ENCODE measurements at places on chromosomes 3 and 15.

DNA sequence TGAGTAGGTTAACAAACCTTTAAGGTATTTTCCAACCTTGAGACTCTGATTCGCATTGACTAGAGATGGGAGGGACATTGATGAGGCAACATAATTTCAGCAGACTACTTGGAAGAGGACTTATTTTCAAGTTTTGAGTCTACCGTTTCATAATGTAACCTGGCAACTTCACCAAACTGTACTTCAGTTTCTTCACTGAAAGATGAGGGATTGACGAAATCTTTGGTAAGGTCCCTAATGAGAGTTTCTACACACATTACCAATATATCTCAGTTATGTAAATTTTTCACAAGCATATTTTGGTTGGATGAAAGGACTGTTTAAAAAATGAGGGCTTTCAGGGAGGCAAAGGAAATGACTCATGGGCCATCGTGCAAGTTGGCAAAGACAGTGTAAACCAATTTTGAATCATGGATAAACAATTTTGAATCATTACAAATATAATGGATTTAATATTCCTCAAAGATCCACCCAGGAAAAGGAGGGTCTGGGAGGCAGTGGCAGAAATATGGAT, 28.7 kb upstream of the SEMA6D start:
- DNase-seq: no peak
- no peak overlapping the region for H3K27ac ChIP-seq
- no peaks in the 10 kb centered on the region for H3K36me3 ChIP-seq
- no peaks in the 10 kb centered on the region for H3K4me1 ChIP-seq

GRCh38 chr3:139491966-139492365, 15.7 kb upstream of the RBP2 start:
- H3K36me3 ChIP-seq: peaks cover 12% of the 10 kb centered on the region
- no peak overlapping the region for H3K27ac ChIP-seq
- H3K4me3 ChIP-seq: no peak overlapping the region
- peaks cover 13% of the 10 kb centered on the region for H3K27me3 ChIP-seq

- no peak for DNase-seq
- H3K36me3 ChIP-seq: no peaks in the 10 kb centered on the region
- no peak overlapping the region for H3K4me3 ChIP-seq
- H3K4me1 ChIP-seq: peaks cover 78% of the 10 kb centered on the region
- no peaks in the 10 kb centered on the region for H3K27me3 ChIP-seq
Observed at GRCh38 chr3:172518929-172519640, 4.1 kb downstream of the TNFSF10 start.

- H3K27ac ChIP-seq: no peak overlapping the region
- H3K4me3 ChIP-seq: no peak overlapping the region
- no peaks in the 10 kb centered on the region for H3K27me3 ChIP-seq
- H3K36me3 ChIP-seq: peaks cover 11% of the 10 kb centered on the region
Observed at GRCh38 chr15:52579852-52580251, 11.0 kb upstream of the ARPP19 start.

- peaks cover 9% of the 10 kb centered on the region for H3K4me1 ChIP-seq
- H3K36me3 ChIP-seq: peaks cover 64% of the 10 kb centered on the region
- no peaks in the 10 kb centered on the region for H3K27me3 ChIP-seq
Observed at GRCh38 chr3:177039490-177040274, 157.6 kb downstream of the TBL1XR1 start.

DNA sequence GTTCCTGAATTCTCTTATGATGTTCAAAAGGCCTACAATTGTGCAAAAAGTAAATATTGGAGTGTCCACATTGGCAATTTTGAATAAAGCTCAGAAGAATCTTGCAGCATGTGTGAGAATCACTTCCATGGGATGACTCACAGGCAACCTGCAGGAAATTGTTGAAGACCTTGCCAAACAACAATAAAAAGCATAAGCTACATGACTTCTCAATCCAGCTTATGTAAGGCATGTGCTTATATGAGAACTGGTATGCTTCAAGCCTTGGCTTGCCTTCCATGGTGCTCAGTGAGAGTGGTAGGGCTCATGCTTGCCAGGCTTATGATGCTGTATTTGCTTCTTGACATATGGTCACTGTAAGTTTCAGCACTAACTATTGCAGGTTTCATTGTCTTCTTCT, 18.4 kb upstream of the BCHE start:
- no peak overlapping the region for H3K27ac ChIP-seq
- no peaks in the 10 kb centered on the region for H3K27me3 ChIP-seq
- no peaks in the 10 kb centered on the region for H3K4me1 ChIP-seq
- H3K36me3 ChIP-seq: no peaks in the 10 kb centered on the region
- H3K4me3 ChIP-seq: no peak overlapping the region

- H3K27me3 ChIP-seq: peaks cover 6% of the 10 kb centered on the region
- no peak overlapping the region for H3K27ac ChIP-seq
- no peak for DNase-seq
- peaks cover under 1% of the 10 kb centered on the region for H3K36me3 ChIP-seq
- H3K4me3 ChIP-seq: no peak overlapping the region
Observed at GRCh38 chr3:107285197-107285596, 92.0 kb upstream of the CCDC54 start.

GRCh38 chr15:39730552-39730951, 52.1 kb downstream of the FSIP1 start:
- H3K36me3 ChIP-seq: no peaks in the 10 kb centered on the region
- H3K4me3 ChIP-seq: no peak overlapping the region
- no peaks in the 10 kb centered on the region for H3K4me1 ChIP-seq
- H3K27me3 ChIP-seq: peaks cover 7% of the 10 kb centered on the region

- no peak for DNase-seq
- no peak overlapping the region for H3K27ac ChIP-seq
- peaks cover 2% of the 10 kb centered on the region for H3K4me1 ChIP-seq
- H3K4me3 ChIP-seq: no peak overlapping the region
- no peaks in the 10 kb centered on the region for H3K27me3 ChIP-seq
- H3K36me3 ChIP-seq: peaks cover 58% of the 10 kb centered on the region
Observed at GRCh38 chr3:47503033-47503432, 10.5 kb downstream of the ELP6 start.

DNA sequence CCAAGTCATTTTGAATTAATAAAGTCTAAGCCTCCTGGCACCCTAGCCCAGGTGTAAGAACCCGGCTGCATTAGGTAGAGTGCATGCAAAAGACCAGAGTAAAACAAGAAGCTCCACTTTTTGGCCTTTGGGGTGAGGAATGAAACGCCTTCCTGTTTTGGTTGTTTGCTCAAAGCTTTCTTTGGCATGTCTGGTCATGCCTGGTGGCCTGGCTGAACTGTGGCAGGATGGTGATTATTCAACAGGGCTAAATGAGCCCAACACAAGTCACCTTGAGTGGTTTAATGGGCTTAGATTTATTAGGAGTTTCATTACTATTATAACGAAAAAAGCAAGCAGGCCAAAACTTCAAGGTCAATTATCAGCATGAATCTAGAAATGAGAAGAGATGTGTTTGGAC, 40.9 kb upstream of the LDHAL6B start:
- DNase-seq: no peak
- H3K27me3 ChIP-seq: no peaks in the 10 kb centered on the region
- peaks cover 25% of the 10 kb centered on the region for H3K4me1 ChIP-seq
- H3K4me3 ChIP-seq: no peak overlapping the region
- peaks cover 52% of the 10 kb centered on the region for H3K36me3 ChIP-seq
- peak overlapping the region; percentile 56 for H3K27ac ChIP-seq

- no peak for DNase-seq
- H3K36me3 ChIP-seq: no peaks in the 10 kb centered on the region
- peaks cover 64% of the 10 kb centered on the region for H3K27me3 ChIP-seq
- H3K27ac ChIP-seq: peak overlapping the region; percentile 7
Observed at GRCh38 chr15:69852482-69852881, 245.2 kb downstream of the TLE3 start.
